ENCODE measurements at places on chromosomes 16 and 17.

GRCh38 chr17:2068519-2069051, 13.7 kb downstream of the HIC1 start:
- DNase-seq, result no peak

DNA sequence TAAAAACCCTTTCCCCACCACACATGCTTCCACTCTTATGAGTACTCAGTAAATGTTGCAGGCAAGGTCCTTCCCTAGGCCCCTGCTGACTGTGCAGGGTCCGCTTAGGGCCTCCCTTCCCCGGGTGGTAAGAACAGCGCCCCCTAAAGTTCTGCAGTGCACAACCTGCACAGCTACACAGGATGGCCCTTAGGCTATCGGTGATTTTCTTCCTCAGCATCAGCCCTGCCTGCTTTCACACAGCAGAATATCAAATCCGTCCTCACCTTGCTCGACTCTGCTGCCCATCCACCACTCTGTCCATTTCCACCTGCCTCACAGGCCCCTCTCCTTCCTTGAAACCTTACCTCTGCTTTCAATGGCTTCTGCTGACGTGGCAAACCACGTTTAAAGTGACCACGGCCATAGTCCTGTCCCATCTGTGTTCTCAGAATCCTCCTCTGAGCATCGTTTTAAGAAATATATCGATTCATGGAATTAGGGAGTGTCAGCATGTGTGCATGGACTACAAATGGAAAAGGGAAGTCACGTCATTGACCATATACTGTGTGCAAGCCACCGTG, 51.4 kb upstream of the TMEM132E start:
- DNase-seq, result no peak

DNA sequence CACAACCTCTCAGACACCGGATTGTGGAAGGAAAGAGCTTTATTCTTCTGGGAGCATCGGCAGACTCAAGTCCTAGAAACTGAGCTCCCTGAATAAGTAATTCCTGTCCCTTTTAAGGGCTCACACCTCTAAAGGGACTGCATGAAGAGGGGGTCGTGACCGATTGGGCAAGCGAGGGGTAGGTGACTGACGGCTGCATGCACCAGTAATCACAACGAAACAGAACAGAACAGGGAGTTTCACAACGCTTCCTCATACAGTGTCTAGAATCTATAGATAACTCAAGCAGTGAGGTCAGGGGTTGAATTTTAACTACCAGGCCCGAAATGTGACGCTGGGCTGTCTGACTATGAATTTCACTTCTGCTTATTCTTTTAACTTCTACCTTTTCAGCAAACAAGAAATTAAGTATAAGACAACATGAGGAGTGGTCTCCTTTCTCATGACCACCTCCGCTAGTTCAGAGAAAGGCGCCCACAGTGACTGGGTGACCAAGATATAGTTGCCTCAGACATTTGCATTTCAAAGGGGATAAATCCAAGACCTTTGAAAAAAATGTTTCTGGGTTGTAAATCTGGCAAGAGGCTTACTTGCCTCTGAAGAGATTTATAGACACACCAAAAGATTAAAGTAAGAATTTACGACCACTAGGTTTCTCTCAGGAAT, 88.4 kb upstream of the ATF7IP2 start:
- DNase-seq, result no peak

DNA sequence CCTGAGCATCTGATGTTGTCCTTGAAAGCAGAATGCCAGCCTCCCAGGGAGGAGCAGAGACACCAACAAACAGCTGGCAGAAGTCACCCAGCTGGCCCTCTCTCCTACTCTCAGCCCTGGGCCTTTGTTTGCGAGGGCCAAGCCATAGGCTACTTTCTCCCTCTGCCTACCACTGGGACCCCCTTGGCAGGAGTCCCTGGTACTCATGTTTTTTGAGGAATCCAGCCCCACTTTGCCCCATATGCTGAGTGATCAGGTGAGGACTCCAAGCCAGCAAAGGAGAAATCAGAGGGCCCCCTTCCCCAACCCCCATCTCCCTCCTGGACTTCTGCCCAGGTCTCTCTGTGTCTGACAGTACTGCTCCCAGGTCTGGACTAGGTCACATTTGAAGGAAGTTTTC, 121.9 kb downstream of the USP31 start:
- no peak for DNase-seq

- no peak for DNase-seq
Measured at GRCh38 chr17:82356845-82357355, 2.1 kb upstream of the TEX19 start.

DNA sequence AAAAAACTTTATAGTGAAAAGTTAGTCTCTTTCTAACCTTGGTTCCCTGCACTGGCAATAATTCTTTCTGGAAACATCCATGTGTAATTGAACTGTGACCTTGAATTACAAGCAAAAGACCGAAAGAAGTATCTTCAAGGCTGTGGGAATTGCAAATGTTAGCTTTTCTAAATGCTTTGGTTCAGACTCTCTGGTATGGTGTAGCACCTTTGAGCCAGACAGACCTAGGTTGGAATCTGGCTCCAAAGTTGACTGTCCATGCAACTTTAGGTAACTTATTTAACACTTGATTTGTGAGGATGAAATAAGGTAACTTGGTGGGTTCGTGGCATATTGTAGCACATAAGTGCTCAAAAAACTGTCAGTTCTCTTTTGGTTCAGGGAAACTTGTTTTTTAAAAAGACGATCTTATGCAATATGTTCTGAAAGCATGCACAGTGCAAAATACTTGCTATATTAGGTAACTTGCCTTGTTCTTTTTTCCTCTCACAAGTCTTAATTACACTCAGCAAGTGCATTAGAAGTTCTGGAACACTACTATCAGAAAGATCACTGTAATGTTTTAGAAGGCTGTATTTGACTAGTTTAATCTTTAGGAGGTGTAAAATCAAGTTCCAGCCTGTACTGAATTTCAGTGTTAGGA, 46.3 kb downstream of the TANGO6 start:
- DNase-seq, result no peak

GRCh38 chr17:7747635-7748071, 30.1 kb downstream of the DNAH2 start:
- DNase-seq, result no peak

DNA sequence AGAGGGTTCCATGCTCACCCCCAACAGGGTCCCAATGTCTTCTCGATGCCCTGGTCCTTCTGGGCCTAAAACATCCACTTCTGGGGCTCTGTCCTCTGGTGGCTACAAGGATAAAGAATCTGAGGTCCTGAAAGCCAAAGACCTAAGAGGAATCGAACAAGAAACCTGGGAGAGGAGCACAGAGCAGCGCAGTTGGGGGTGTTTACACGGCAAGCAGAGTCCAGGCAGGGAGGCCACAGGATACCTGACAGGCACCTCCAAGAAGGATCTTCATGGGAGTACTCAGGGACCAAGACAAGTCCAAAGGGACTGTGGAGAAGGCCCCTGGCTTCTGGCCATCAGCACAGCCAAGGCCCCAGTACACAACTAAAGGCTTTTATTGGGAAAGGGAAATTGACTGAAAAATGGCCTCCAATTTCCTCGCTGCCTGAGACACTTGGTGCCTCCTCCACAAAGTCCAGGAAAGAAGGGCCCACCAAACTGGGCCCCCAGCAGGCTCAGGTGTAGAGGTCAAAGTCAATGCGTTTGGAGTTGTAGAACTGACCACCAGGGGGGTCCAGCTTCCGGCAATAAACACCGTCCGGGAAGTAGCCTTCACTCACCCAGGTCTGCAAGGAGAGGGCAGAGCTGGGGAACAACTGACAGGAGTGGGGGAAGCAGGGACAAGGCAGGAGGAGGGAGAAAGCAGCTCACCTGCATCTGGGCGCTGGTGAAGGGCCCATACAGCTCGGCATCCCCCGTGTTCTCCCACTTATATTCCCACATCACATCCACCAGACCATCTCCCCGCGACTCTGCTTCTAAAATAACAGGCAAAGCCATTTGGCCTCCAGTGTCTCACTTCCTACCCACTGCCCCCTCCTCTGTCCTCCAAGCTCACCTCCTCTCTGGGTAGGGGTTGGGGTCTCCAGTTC, 2.4 kb downstream of the CD2BP2 start:
- DNase-seq, result no peak

DNA sequence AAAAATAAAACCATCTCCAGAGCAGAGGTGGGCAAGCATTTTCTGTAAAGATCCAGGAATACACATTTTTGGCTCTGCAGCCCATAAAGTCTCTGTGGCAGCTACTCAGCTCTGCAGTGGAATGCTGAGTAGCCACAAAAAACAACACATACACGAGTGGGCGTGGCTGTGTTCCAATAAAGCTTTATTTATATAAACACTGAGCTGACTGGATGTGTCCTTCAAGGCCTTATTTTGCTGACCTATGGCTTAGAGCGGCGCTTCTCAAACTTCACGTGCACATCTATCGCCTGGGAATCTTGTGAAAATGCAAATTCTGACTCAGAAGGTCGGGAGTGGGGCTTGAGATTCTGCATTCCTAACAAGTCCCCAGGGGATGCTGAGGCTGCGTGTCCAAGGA, 39.7 kb downstream of the XYLT1 start:
- no peak for DNase-seq

DNA sequence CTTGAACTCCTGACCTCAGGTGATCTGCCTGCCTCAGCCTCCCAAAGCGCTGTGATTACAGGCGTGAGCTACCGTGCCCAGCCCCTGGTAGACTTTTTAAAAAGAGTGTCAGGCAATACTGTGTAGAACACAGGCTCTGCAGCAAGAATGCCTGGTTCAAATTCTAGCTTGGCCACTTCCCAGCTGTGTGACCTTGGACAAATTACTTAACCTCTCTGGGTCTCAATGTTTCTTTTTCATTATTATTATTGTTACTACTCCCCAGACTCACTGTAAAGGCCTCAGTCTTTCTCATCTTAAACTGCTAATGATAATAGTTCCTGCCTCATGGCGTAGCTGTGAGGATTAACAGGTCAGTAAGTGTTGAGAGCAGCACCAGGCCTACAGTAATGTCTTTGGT, 114.3 kb downstream of the LITAF start:
- DNase-seq, result no peak

- no peak for DNase-seq
Measured at GRCh38 chr17:76584427-76585032, 1.1 kb downstream of the ST6GALNAC2 start.

DNA sequence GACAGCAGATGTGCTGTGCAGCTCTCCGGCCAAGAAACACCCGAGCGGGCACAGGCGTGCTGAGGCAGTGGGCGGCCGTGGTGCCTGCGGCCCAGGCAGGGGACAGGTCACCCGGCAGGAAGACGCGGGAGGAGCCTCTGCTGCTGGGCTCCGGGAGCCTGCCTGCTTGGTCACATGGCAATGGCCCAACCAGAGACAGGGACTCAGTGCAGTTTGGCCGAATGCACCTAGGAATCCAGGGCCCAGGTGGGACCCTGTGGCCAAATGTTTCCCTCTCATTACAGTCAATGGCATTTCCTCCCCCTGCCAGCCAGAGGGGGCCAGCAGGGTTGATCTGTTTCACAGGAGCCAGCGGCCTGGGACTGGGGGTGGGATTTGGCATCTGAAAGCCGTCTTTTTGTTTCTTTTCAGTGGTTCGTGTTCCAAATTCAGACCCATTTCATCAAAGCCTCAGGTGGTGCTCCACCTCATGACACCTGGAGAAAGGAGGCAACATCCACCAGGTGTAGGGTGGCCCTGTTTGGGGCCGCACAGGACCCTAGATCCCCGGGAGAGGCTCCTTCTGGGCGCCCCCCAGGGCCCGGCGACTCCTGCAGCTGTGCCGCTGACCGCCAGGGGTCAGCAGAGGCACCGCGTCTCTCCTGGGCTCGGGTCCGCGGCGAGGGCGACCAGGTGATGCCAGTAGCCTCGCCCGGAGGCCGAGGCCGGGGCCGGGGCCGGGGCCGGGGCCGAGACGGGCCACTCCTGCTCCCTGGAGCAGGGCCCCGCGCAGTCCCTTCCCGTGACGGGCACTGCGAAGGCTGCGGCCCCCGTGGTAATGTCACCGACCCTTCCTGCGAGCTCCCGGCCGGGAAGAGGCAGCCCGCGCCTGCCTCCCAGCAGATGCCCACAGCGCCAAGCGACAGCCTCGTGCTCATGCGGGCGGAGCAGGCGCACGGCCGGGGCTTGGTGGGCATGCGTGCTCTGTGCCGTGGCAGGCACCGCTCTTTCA, 118.5 kb downstream of the C16orf78 start:
- DNase-seq, result peak; percentile 28

DNA sequence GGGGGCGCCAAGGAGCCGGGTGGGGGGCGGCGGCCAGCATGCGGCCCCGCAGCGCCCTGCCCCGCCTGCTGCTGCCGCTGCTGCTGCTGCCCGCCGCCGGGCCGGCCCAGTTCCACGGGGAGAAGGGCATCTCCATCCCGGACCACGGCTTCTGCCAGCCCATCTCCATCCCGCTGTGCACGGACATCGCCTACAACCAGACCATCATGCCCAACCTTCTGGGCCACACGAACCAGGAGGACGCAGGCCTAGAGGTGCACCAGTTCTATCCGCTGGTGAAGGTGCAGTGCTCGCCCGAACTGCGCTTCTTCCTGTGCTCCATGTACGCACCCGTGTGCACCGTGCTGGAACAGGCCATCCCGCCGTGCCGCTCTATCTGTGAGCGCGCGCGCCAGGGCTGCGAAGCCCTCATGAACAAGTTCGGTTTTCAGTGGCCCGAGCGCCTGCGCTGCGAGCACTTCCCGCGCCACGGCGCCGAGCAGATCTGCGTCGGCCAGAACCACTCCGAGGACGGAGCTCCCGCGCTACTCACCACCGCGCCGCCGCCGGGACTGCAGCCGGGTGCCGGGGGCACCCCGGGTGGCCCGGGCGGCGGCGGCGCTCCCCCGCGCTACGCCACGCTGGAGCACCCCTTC, 484 bp downstream of the FZD2 start:
- DNase-seq, result no peak

- no peak for DNase-seq
Measured at GRCh38 chr16:781346-782010, 6.7 kb downstream of the RPUSD1 start.

- no peak for DNase-seq
Measured at GRCh38 chr16:71353736-71354135, 4.8 kb upstream of the CALB2 start.

DNA sequence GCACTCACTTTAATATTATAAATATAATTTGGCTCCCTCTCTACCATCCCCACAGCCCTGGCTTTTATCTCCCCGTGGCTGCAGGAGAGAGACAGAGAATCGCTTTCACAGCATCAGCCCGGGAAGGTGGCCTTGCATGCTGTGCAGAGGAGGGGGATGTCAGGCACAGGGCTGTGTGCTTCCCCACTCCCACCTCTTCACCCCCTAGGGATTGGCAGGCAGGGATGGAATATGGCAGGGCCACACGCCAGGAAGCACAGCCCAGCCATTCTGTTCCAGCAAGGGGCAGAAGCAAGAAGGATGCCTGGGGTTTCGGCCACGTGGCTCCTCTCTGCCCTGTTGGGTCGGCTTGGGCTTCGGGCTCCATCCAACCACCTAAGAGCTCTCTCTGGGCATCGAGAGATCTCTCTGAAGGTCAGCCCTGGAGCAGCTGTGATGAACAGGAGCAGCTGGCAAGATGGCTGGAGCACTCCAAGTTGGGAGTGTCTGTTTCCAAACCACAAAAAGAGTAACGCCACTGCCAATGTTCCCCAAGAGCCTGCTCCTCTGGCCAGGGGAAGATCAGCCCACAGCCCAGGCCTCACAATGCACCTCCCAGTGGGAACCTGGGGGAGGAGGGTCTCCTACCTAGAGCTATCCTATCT, 223.2 kb downstream of the C16orf78 start:
- DNase-seq, result no peak

DNA sequence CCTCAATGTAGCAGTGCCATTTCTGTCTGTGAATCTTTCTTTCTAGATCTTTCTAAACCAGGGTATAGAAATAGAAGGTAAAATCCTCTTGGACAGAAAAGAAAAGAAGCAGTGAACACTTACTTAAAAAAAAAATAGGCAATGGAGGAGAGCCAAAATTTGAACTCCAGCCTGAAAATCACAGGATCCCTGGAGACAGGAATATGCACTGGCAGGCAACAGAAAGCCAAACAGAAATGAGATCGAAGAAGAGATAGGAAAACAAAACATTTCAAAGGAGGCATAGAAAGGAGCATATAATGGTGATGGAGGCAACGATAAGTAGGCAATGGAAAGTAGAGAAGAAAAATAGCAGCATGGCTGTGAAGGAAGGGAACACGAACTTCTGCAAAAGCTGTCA, 253.7 kb upstream of the HSBP1 start:
- DNase-seq, result no peak

All from stimulated activated CD4-positive, alpha-beta T cell treated with anti-CD3 and anti-CD28 coated beads, Interleukin-12 subunit alpha, Interleukin-12 subunit beta, amount 100 ng/mL, for 48 hours (primary cell).